ENCODE measurements at places on chromosomes 11 and 22. TPM values are rescaled to one million over a fixed set of nuclear protein-coding genes. Genes with fewer than 3 reads are reported as not detected.

The COMT gene
- 311 TPM for total RNA-seq

DNA sequence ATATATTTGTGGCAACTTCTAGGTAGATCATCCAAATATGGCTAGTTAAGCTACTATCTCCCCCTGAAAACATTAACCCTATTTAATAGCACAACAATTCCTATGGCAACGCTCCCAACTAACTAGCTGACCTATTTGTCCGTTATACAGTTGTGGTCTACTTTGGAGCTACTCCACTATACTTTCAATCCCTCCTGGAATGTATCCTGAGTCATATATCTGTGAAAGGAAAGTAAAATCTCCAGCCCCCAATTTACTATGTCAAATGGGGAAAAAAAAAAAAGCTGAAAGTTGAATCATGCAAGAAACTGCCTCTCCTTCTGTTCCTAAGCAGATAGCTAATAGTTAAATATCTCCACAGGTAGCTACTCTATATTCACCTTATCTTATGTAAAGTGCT lies 128.5 kb downstream of the CD44 start:
- peak; percentile 91 for DNase-seq

The ANO3 gene
- not detected for total RNA-seq

The RFPL1 gene
- total RNA-seq: not detected

The CABP4 gene
- total RNA-seq: not detected

DNA sequence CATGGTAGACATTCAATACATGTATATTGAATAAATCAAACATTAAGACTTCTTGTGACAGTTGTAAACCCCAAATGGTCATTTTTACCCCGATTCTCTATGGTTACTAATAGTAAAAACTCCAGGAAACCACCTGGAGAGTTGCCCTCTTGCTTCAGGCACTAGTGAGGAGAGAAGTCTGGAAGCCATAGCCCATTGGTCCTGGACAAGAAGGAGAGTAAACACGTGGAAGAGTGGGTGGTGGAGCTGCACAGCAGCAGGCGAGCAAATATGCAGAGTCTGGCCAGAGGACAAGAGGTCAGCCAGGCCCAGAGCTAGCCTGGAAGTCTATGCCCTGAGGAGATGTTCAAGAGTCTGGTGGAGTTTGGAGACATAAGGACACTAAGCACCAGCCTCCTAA lies 17.7 kb downstream of the DCHS1 start:
- DNase-seq: peak; percentile 91

DNA sequence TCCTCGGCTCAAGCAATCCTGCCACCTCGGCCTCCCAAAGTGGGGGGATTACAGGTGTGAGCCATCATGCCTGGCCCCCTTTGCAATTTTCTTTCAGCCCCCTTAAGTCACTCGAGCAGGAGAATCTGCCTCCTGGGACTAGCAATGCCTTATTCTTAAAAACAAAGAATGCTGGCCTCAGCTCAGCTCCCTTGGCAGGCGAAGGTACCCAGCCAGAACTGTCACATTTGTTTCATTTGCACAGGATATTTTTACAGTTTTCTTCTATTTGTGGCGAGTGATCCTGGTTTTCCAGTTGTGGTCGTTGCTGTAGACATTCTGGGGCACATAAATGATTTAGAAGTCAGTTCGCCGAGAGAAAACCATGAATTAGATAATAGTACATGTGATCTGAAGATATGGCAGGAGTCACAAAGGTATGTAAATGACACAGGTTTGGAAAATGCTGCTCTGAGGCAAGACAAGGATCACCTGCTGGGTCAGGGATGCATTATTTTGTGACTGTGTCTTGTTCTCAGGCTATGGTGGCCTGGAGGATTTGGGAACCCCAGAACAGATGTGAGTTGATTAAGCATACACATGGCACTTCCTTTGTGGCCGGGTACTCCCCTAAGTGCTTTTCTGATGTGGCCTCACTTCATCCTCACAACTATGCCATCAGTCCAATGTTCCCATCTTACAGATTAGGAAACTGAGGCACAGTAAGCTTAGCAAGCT lies 51.2 kb upstream of the SLC22A12 start:
- DNase-seq: no peak

DNA sequence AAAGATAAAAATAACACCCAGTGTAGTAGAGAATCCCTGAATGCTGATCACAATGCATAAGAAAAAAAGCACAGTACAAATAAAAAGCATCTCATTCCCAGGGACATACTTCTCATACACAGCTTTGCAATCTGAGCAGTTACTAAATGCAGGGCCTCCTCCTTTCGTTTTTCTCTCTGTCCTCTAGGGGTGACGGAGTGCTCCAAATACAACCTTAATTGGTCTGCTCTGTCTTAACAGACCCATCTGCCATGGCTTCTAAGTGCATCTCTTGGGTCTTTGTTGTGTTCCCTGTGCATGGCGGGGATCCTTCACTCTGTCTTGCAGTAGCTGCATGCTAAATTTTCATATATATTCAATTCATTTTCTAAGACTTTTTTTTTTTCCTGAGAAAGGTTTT lies 1114.2 kb upstream of the RAG2 start:
- no peak for DNase-seq

DNA sequence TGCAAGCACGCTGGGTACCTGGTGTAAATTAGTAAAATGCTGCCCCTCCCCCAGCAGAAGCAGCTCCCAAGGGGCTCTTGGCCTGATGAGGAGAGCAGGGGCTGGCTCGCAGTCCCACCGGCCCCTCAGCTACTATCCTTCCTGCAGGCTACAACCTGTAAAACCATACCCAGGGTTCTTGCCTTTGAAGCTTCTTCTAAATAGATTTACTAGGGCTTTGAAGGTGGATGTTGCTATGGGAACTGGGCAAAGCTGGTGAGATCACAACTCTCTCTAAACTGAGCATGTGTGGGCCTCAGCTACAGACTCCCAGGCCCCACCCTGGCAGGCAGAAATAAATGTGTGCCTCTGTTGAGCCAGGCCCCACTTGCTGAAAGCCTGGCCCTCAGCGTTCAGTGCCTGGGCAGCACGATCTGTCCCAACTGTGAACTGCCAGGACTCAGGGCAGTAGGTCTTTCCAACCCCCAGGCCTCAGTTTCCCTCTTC lies 18.5 kb downstream of the CD5 start:
- DNase-seq: peak; percentile 10

All from HFFc6 (cell line).